Stimulated activated CD4-positive, alpha-beta T cell treated with anti-CD3 and anti-CD28 coated beads, Interleukin-4, amount 100 ng/mL, for 24 hours (primary cell): ENCODE measurements at places on chromosomes 16 and 17.

GRCh38 chr17:71482625-71483024 lies 638.2 kb upstream of the SOX9 start:
- DNase-seq: no peak

- no peak for DNase-seq
Measured at GRCh38 chr17:68327823-68328557, 36.7 kb downstream of the ARSG start.

GRCh38 chr17:28010406-28010805 lies 32.1 kb upstream of the NLK start:
- no peak for DNase-seq

GRCh38 chr17:36899250-36900159 lies 37.8 kb upstream of the LHX1 start:
- DNase-seq: no peak

DNA sequence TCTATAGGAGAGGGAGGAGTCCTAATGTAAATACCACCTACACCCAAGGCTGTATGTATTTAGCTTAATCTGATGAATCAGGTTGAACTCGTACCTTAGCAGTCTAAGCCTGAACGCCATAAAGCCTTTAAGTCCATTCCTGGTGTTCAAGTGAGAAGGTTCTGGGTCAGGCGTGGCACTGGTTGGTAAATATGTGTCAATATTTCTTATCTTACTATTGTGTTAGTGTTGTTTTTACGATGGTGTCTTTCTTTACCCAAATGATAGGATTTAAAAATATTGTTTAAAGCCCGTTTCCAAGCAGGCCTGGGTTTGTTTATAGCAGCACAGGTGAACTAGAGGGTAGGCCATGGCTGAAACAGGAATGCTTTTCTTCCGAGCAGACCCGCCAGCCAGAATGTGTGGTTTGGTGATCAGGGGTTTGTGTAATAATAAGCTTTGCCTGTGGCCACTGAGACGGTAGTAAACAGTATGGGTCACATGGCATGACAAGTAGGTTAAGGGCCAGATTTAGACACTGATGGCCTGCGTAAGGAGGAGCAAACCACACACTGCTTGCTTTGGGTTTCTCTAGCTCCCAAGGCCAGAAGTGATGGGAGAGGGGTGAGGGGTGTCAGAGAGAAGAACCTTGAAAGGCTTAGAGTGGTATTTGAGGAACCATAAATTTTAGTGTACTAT lies 3.3 kb downstream of the TMEM94 start:
- DNase-seq: no peak

- no peak for DNase-seq
Measured at GRCh38 chr16:66886914-66887313, 6.6 kb downstream of the PDP2 start.

- DNase-seq: no peak
Measured at GRCh38 chr16:3596101-3596861, 15.1 kb downstream of the SLX4 start.
